ENCODE measurements at places on chromosomes 11 and 22.
A peak's percentile ranks its signal among the peaks of the same experiment; 100 is the strongest.

DNA sequence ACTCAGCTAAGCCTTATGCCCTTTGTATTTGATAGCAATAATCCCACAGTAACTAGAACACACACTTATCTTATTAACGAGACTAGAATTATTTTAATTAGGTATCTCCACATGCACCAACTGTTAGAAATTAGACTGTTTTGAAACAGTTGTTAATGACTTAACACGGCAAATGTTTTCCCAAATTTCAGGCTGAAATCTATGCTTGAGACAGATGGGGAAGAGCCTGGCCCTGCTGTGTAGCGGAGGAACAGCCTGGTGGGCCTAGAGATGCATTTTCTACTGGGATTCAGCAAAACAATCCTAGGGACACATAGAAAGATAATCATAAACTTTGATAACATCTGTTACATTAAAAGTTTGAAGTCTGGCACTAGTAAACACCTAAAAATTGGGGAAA is 273.4 kb downstream of the TTC28 start:
- DNase-seq, result no peak

GRCh38 chr11:113521737-113522517 is 46.7 kb upstream of the DRD2 start:
- DNase-seq, result no peak

DNA sequence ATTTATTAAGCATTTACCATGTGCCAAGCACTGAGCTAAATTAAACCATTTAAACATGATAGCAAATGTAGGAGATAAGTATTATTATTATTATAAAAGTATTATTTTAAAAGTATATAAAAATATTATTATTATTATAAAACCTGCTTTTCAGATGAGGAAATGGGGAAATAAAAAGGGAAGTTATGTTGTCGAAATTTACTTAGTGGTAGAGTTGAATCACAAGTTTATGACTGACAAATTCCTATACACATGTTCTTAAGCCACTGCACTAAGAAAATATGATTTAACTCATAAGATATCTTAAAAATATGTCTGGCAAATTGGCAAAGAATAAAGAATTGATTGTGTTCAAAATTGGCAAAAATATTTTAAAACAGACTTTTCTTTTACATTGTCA is 53.8 kb downstream of the CASP12 start:
- DNase-seq, result no peak

GRCh38 chr11:92837595-92837994 is 131.9 kb upstream of the MTNR1B start:
- DNase-seq, result no peak

- peak; percentile 23 for DNase-seq
Measured at GRCh38 chr11:119666463-119667131, 62.4 kb downstream of the NECTIN1 start.

DNA sequence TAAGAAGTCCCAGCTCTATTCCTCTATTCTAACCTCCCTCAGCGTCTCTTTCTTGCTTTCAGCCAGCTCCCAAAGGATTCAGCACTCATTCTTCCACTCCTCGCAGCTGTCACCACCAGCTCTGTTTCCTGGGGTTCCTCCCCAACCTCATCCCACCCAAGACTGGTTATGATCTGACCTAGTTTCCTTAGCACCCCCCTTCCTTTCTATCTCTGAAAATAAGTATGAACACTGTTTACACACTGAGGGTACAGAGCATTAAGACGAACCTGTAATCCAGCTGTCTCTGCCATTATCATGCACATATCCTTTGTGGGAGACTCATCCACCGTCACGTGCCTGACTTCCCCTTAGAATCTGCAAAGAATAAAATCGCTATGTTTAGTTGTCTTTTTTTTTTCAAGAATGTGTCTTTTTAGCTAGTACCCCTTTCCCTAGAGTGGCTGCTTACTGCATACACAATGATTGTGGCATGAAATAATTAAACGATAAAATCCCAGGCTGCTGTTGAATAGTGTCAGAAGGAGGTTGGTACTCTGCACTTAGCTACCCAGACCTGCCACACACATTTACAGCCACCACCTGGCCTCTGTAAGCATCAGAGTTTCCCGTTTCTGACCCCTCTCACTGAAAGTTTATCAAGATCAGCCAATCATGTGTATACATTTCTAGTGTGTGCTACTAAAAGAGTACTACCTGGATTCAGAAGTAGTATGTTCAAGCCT is 26.9 kb upstream of the CSTF3 start:
- DNase-seq, result no peak

- no peak for DNase-seq
Measured at GRCh38 chr11:12461516-12461915, 84.1 kb downstream of the PARVA start.

GRCh38 chr11:130478204-130478701 is 29.8 kb downstream of the ADAMTS15 start:
- no peak for DNase-seq

GRCh38 chr11:92765965-92766371 is 203.5 kb upstream of the MTNR1B start:
- no peak for DNase-seq

DNA sequence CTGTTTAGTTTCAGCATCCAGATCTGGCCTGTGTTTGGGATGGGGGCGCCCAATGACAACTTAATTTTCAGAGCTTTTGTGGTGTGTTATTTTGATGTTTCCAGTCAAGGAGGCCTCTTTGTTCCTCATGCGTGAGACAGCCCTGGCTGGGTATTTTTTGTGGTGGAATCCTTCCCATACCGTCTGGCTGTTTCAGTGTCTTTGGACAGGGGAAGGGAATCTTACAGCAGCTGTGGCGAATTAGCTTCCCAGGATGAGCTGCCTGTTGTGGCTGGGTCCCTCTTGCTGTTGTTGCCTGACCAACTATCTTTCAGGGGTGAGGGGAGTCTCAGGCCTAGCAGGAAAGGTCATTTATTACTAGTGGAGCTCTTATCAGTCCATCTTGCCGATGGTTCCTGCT is 138.8 kb downstream of the ARHGAP20 start:
- DNase-seq, result no peak

DNA sequence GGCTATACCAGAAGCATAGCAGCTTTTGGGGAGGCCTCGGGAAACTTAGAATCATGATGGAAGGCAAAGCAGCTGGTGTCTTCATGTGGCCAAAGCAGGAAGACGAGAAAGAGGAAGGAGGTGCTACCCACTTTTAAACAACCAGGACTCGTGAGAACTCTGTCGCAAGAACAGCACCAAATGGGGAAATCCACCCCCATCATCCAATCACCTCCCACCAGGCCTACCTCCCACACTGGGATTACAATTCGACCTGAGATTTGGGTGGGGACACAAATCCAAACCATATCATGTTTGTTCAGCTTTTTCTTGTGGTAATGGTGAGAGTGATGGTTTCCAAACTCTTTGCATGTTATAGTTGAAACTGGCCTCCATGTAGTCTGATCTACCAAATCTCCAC is 32.5 kb upstream of the OR10D3 start:
- DNase-seq, result no peak

GRCh38 chr11:94910270-94910669 is 63.1 kb downstream of the CWC15 start:
- no peak for DNase-seq

GRCh38 chr11:17389211-17389956 is 925 bp upstream of the KCNJ11 start:
- DNase-seq, result peak; percentile 75

DNA sequence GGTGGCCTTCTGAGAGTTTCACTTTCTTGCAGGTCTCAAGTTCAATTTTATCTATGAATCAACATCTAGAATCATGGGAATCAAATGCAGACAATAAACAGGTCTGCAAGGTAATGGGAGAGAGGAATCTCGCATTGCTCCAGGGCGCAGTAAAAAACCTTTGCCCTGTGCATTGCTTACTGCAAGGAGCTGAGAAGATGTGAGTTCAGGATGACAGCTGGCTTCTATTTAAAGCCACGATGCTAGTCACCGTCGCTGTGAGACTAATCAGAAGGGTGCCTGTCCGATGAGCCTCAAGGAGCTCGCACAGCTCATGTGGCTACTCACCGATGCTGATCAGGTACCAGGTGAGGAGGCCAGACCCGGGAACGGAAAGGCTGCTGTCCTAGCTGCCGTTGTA is 30.2 kb upstream of the APOA1 start:
- DNase-seq, result no peak

GRCh38 chr11:35721651-35722282 is 59.2 kb downstream of the TRIM44 start:
- DNase-seq, result no peak

DNA sequence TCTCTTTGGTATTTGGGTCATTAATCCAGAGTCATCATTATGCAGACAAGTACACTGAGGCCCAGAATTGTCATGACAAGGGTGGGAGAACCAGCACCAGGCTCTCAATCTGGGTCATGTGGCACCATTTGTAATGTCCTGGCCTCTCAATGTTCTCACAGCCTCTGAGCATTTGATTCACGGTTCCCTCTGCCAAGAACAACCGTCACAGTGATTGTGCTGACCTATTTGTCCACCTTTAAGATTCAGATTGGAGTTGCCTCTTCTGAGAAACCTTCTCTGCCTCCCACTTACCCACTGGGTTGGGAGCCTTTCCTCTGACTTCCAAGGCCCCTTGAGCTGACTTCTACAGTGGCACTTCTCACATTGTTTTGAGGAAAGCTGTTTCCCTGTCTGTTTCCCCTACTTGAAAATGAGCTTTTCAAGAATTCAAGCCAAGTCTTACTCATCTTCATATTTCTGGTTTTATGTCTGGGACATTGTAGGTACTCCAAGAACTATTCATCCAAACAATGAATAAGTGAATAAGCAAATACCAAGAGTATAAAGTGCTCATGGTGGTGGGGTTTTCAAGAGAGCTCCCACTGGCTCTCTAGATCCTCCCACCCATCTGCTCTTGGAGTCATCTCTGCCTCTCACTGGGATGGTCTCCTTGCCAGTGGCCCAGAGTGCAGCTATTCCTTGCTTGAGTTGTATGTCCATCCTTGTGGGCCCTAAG is 126.4 kb upstream of the E2F8 start:
- DNase-seq, result no peak
